Activated CD8-positive, alpha-beta T cell treated with anti-CD3 and anti-CD28 coated beads, Interleukin-2, amount 10 ng/mL, durations not matched to agents 7 days and 5 days (primary cell): ENCODE measurements at places on chromosomes 4 and X.

DNA sequence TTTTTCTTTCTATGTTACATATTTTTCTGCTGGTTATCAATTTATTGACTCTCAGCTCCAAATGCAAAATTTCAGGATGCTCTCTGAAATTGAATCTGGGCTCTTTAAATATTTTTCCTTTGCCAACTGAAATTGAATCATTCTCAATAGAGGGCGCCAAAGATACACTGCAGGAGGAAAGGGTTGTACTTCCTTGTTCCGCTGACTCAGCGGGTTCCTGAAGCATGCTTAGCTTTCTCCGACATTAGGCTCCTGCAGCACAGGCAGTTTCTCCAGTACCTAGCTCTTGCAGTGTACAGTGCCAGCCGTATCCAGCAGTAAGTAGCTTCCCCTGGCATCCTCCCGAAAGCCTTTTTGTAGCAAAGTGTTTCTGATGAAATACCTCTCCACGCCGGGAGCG lies 28.8 kb upstream of the CFAP47 start:
- peak; percentile 20 for DNase-seq

DNA sequence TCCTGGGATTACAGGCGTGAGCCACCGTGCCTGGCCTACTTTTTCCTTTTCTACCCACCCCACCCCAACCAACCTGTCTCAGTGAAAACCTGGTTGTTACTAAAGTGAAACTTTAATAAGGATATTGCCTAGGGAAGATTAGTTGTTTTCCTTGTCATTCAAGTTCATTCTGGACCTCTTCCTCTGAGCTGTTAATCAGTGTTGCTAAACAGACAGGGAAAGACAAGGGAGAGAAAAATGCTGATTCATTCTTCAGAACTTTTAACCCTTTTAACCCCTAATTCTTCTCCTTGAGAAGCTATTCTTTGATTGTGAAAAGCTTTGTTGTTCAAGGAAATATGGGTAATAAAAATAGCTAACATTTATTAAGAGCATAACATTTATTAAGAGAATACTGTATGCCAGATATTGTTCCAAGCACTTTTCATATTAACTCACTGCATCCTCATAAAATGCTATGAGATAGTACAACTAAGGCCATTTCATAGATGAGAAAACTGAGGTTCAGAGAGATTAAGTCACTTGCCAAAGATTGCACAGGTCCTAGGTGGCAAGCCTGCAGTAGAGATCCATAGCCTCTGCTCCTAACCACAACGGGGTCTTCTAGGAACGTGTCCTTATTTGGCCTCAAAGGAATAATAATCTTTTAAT lies 34.8 kb downstream of the OSTC start:
- DNase-seq: no peak

- no peak for DNase-seq
Measured at GRCh38 chr4:101355767-101356702, 8.7 kb upstream of the PPP3CA start.

DNA sequence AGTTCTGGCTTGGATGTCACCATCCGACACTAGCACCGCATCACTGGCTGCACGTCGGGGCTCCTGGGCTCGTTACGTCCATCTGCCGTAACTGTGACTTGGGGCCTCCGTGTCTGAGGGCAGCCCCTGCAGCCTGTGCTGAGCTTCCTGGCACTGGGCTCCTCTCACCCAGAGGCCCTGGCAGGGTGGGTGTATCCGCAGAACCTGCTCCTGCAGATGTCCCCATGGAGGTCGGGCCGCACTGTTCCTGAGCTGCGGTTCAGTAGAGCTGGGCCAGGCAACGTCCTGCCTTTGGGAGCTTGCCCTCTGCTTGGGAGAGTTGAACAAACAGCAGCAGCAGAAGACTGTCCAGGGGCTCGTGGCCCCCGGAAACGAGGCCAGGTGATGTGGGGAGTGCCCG lies 71.4 kb downstream of the RGS12 start:
- no peak for DNase-seq

- DNase-seq: no peak
Measured at GRCh38 chr4:69096111-69096656, at the start of gene UGT2B7. TSS of gene UGT2B7 (plus strand) at chr4:69096474. CDS start at chr4:69096521, 47 bp downstream.

DNA sequence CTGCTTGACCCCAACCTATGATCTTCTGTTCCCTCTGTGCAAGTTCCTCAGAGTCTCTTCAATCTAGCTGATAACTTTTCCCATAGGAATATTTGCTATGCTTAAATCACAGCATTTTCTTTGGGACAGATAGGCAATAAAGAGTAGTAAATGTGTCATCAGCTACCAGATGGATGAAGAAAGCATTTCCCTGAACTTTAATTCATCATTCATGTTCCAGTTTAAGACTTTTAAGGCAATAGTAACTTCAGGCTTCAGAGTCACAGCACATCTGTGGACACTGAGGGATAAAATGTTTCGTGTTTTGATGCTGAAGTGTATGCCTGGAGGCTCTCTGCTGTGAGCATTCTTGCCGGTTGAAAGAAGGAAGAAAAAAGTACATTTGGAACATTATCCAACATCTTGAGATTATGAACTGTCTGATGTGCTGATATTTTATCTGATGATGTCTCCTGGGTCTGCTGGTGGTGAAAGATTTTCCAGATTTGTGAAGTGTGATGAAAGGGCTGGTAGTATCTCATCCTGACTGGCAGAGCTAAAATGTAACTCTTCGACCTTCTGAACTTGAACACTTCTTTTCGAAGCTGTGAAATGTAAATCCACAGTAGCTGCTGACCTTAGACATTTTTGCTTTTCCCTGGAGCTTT lies 133.7 kb downstream of the DCLK2 start:
- DNase-seq: no peak

GRCh38 chr4:24895461-24895860 lies 17.4 kb downstream of the CCDC149 start:
- DNase-seq: no peak

- no peak for DNase-seq
Measured at GRCh38 chr4:71691416-71692073, 92.3 kb downstream of the GC start.

GRCh38 chr4:23957465-23957864 lies 67.6 kb upstream of the PPARGC1A start:
- no peak for DNase-seq

GRCh38 chrX:133697656-133698055 lies 282.4 kb upstream of the GPC4 start:
- no peak for DNase-seq

- DNase-seq: no peak
Measured at GRCh38 chrX:55867708-55868107, 150.2 kb downstream of the RRAGB start.

GRCh38 chrX:153671589-153672530 lies 1.8 kb downstream of the PNCK start:
- DNase-seq: no peak

DNA sequence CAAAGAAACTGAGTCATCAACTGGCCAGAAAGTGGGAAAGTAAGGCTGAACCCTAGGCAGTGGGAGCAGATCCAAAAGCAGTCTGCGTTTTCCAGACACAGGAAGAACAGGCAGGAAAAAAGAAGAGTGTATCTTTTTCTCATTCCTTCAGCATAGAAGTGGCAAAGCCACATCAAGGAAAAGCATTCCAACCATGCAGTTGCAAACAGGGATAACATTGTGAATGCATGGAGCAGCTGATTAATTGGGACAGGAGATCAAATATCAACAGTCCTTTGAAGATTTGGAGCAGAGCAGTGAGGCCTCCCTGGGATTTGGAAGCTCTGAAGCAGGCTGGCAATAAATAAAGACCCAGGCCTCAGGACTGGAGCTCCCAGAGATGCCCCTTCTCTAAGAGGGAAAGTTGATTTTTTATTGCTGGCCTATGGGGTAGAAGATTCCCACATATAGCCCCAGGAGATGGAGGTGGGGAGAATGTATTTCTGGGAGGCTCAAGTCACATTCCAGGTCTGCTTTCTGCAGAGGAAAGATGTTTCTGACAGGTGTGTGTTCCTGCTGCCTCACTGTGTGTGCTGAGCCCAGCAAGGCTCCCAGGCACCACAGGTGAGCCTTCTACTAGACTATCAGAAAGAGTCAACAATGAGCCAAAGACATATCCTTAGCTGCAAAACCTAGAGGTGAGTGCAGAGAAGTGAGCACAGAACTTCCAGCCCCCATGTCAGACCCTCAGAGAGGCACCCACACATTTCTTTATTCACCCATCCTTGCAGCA lies 222.5 kb downstream of the RAB28 start:
- DNase-seq: no peak

DNA sequence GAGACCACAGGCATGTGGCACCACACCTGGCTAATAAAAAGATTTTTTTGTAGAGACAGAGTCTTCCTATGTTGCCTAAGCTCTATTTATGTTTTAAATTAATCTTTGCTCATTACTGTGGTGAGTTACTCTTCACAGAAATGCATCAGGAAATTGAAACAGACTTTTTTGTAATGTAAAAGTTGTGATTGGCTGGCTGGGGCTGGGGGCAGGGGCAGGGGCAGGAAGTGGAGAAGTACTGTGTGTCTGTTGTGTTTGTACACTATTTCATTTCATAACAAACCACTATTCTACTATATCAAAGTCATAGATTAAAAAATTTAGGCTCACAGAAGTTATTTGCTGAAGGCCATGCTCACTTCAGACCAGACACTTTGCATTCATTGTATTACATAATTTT lies 19.1 kb upstream of the ABRAXAS1 start:
- DNase-seq: peak; percentile 48

DNA sequence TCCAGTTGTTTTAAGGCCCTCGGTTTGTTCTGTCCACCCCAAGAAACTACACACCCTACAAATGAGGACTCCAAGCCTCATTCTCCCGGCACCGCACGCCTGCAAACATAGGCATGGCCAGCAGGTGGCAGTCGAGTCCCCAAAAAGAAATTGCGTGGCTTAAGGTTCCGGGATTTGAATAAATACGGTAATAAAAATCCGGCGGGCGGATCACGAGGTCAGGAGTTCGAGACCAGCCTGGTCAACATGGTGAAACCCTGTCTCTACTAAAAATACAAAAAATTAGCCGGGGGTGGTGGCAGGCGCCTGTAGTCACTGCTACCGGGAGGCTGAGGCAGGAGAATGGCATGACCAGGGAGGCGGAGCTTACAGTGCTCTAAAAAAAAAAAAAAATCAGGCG lies 21.8 kb upstream of the CSF2RA start:
- peak; percentile 87 for DNase-seq

- no peak for DNase-seq
Measured at GRCh38 chrX:70324326-70324725, 34.4 kb downstream of the KIF4A start.

- no peak for DNase-seq
Measured at GRCh38 chr4:53626491-53626890, 35.2 kb upstream of the LNX1 start.

DNA sequence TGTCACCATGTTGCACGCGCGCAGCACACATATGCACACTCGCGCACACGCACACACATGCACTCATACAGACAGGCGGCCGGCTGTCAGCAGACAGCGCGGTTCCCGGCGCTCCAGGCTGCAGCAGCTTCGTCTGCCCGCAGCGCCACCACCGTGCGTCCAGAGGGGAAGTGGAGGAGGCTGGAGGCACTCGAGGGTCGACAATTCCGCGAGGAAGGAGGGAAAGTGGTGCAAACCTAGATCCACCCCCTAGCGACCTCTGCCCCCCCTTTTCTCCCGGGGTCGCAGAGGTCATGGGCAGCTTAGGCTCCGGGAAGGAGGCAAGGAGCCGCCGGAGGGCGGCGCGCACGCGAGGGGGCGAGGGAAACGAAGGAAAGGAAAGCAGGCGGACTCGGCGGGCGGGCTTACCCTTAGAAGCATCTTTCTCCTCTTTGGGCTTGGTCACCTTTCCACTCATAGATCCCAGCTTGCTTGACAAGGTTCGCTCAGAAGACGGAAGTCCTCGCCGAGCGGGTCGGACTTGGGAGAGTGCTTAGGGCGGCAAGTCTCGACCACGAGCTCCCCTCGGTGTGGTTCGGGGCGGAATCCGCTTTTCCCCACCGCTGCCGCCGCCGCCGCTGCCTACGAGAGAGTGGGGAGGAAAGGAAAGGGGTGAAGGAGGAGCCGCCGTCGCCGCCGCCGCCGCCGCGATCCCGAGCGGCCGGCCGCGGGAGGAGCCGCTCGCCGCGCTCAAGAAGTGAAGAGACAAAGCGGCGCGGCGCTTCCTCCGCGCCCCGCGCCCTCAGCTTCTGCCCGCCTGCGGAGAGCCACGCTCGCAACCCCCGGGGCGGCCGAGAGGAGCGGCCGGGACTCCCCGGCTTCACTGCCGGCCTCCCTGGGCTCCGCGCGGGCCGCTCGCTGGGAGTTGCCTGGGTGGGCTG lies 326.6 kb upstream of the F9 start:
- no peak for DNase-seq

GRCh38 chr4:25065431-25065858 lies 34.7 kb upstream of the LGI2 start:
- no peak for DNase-seq

DNA sequence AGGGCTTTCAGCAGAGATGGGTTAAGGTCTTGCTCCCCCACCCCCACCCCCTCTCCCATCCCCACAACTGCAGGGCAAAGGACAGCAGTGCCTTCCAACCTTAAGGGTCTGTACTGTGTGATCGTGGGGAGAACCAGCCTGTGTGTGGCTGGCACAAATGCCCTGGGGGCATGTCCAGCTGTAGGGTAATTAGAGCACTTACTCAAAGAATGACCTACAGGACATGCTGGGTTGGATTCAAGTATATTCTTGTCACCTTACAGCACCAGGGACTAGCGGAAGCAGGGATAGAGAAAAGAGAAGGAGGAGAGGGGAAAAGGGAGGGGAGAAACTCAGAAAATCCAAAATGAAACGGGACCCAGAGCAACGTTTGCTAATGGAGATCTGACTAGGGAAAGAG lies 191.3 kb upstream of the GATB start:
- no peak for DNase-seq

- DNase-seq: peak; percentile 64
Measured at GRCh38 chrX:40108959-40109287, 11.2 kb upstream of the BCOR start.

- DNase-seq: no peak
Measured at GRCh38 chr4:111510535-111510934, 634.7 kb upstream of the FAM241A start.

- DNase-seq: peak; percentile 76
Measured at GRCh38 chrX:150365051-150365989, 2.2 kb downstream of the MAMLD1 start.

DNA sequence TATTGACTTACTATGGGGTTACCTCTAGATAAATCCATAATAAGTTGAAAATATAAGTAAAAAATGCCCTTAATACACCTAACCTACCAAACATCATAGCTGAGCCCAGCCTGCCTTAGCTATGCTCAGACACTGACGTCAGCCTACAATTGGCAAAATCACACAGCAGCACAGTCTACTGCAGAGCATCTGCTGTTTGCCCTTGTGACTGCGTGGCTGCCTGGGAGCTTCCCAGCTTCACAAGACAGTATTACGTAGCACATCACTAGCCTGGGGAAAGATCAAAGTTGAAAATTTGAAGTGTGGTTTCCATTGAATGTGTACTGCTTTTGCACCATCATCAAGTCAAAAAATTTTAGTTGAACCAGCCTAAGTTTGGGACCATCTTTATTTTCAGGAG lies 8.8 kb downstream of the HTT-AS start:
- DNase-seq: no peak

- no peak for DNase-seq
Measured at GRCh38 chr4:84878090-84878489, 88.4 kb downstream of the WDFY3 start.

GRCh38 chr4:148557793-148558192 lies 115.6 kb upstream of the NR3C2 start:
- no peak for DNase-seq
